T-helper 1 cell (primary cell): ENCODE measurements at places on chromosomes 5 and 9.

DNA sequence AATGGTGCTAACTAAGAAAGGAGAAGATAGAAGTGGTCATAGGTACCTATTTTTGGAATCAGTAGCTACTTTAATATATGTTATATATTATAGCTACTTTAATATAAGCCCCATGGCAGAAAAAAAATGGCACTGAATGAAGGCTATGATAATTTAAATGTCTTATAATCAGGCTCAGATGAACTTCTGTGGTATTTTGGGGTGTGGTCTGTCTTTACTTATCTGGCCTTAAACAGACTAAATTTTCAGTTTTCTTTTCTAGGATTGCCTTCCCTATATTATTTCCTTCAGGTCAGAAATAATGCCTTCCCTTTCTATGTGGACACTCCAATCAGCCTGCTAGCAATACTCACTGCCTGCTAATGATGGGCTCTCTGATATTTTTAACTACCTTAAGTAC, 292.3 kb downstream of the SLF1 start:
- no peak for DNase-seq

DNA sequence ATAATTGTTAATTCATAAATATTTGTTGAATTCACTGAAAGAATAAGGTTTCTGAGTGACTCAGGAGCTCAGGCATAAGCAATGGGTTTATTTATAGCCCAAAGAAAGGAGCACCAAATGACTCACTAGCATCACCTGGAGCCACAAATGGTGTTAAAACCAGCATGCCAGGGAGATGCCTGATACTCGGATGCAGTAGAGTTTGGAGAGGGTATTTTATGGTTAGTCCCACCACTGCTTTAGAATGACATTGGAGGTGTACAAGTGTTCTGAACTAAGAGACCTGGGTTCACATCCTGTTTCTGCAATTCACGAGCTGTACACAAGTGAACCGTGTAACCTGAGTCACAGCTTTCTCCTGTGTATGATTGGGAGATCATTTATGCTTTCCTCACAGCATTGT, 25.2 kb downstream of the CCL28 start:
- no peak for DNase-seq

- no peak for DNase-seq
Observed at GRCh38 chr5:37005946-37006540, 129.5 kb downstream of the NIPBL start.

GRCh38 chr9:98916660-98917059, 27.0 kb upstream of the COL15A1 start:
- DNase-seq, result no peak

DNA sequence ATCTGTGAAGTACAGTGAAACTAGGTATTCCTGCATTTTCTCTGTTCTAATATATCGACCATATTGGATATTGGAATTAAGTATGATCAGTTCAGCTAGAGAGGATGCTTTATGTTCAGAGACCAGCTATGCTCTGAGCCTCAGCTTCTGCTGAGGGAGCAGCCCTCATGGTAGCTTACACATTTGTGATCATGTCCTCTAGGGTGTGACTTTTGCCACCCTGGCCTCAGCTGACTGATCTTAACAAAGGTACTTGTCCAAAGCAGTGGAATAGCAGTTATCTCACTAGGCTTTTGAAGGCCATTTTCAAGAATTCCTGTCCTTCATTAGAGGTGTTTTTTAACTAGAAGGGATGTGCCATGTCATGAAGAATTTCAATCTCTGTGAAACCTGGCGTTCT, 9.3 kb downstream of the SCAMP1 start:
- no peak for DNase-seq

GRCh38 chr9:73074176-73074708, 77.4 kb upstream of the ANXA1 start:
- no peak for DNase-seq

GRCh38 chr5:179139936-179140235, 79.7 kb downstream of the ZNF354C start:
- no peak for DNase-seq

DNA sequence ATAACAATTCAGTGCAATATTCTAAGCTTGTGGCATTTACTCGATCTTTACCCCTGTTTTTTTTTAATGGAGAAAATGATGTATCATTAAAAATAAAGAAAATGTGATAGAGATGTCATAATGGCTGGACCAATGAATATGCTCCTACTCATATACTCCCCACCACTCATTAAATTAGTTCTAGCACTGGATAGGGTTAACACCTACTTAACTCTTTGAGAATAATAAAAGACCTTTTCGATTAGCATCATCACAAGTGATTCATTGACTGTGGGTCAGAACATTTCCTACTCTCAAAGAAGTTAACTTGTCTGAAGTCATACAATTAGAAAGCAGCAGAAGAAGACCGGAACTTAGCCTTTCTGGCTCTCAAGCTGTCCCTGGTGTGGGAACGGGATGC, 31.6 kb upstream of the RANBP6 start:
- DNase-seq, result no peak

- DNase-seq, result no peak
Observed at GRCh38 chr9:86098824-86099700, at the start of gene GOLM1. Gene GOLM1, minus strand, starts transcription at chr9:86099558. Its CDS starts 20,238 bp downstream, at chr9:86079320.

DNA sequence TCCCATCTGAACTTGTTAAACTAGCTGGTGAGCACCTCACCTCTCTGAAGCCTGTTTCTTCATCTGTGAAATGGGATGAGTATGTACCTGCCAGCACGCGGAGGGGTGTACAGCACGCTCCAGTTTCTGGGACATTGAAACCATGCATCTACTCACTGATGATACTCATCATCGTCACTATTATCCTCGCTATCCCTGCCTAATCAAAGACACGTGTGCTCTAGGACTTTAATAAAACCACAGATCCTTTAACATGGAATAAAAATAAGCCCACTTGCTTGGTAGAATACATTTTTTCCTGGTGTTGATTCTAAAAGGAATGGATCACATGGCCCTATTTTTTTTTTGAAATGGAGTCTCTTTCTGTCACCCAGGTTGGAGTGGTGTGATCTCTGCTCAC, 37.3 kb upstream of the POMT1 start:
- no peak for DNase-seq

DNA sequence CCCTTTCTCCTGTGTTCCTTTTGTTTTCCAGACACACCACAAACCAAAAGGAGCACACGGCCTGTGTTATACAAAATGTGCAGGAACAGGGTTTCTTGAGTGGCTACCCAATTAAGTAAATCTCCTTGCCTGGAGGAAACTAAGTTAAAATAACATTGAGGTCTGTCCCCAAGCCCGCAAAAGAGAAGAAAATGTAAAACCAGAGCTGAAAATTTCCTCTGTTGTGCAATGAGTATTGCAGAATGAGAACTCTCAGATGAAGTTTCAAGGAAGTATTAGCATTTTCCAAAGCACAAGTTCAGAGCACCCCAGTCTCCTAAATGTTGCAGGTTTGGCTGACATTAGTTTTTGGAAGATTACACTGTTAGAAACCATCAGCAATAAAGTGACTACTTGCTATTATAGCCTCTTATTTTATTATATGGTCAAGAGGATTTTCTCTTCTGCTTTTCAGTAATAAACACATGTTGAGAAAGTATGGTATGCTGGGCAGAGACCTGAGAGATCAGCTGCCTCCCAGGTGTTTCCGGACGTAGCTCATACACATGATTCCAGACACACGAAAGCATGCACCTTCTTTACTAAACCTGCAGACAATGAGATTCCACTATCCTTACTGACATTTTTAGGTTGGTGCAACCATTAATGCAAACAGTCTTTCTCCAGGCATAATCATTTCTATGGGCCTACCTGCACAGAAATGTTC, 161.3 kb downstream of the SNCAIP start:
- DNase-seq, result no peak

GRCh38 chr9:6923086-6923485, 165.3 kb downstream of the KDM4C start:
- no peak for DNase-seq

GRCh38 chr9:112198646-112199045, 23.5 kb upstream of the SUSD1 start:
- DNase-seq, result no peak

DNA sequence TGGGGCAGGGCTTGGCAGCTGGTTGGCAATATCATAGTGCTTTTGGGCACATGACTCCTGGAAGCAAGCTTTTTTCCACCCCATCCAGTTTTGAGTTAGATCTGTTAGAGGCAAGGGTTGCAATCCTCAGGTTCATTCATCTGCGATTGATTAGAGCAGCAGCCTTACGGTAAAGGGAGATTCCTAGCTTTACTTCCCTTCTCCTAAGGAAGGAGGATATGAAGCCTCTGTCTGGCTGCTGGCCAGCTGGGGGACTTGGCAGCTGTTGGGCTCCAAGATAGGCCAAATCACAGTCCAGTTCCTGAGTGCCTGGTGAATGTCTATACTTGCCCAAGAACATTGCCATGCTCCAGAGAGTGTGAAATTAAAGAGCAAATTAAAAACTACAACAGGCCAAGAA, 113.4 kb upstream of the CCNH start:
- DNase-seq, result no peak

GRCh38 chr5:123156577-123157296, 67.7 kb downstream of the PRDM6 start:
- no peak for DNase-seq

DNA sequence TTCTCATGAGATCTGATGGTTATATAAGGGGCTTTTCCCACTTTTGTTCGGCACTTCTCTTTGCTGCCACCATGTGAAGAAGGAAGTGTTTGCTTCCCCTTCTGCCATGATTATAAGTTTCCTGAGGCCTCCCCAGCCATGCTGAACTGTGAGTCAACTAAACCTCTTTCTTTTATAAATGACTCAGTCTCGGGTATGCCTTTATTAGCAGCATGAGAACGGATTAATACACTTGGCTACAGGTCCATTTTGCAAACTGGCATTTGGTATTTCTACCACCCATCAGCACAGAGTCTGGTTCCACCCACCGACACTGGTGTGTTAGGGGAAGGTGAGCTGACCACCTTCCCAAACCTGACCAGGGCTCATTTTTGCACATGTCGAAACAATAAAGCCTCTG, 47.9 kb upstream of the RARS1 start:
- no peak for DNase-seq

- DNase-seq, result no peak
Observed at GRCh38 chr9:32587901-32588300, 14.9 kb upstream of the NDUFB6 start.

- DNase-seq, result no peak
Observed at GRCh38 chr9:20220286-20220685, 402.0 kb downstream of the MLLT3 start.

DNA sequence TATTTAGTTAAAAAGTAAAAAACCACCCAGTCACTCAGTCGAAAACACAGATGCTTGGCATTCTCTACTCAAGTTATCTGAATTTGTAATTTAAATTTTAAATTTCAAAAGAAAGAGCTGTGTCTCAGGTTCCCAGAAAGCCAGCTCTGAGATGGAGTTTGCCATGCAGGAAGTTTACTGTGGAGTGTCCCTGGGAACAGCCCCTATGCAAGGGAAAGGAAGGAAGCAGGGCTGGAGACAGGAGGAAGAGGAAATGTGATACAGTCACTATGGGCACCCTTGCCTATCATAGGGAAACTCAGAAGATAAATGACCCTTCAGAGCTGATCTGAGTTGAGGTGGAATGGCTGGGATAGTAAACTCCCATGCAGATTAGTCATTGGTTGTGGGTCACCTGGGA, 408.8 kb upstream of the ACTBL2 start:
- DNase-seq, result no peak

GRCh38 chr5:144361406-144361805, 190.7 kb downstream of the KCTD16 start:
- no peak for DNase-seq

DNA sequence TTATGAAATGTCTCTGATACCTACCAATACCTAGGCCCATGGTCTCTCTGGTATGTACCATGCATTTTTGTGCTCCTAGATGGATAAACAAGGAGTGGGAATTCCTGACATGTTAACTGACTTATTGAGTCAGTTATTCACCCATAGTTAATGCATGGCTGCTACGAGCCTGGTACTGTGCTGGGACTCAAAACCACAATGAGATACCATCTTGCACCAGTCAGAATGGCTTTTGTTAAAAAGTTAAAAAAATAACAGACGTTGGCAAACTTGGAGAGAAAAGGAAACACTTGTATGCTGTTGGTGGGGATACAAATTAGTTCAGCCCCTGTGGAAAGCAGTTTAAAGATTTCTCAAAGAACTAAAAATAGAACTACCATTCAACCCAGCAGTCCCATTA, 293.8 kb downstream of the OSTF1 start:
- no peak for DNase-seq

DNA sequence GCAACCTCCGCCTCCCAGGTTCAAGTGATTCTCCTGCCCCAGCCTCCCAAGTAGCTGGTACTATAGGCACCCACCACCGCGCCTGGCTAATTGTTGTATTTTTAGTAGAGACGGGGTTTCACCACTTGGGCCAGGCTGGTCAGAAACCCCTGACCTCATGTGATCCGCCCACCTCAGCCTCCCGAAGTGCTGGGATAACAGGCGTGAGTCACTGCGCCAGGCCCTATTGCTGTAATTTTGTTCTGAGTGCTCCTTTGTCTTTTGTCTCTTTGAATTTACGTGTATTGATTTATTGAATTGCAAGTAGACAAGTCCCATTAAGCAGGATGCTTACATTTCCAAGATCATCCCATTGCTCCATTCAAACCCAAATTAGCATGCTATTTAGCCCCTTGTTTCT, 186.7 kb downstream of the MSX2 start:
- no peak for DNase-seq

DNA sequence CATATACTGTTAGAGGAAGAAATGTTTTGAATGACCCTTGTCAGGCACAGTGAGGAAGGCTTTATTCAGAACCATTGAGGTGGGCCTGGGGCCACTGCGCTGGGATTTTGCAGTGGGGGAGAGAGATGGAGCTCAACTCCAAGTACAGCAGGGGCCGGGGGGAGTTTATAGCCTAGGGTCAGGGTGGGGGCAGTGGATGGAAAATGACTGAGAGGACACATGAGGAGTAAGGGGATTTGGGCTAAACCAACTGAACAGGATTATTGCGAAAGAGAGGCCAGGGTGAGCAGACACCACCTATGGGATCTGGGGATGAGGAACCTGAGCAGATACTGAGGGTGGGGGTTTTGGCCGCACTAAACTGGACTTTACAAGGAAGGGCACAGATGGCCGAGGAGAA, 6.3 kb downstream of the CEP72 start:
- DNase-seq, result no peak

GRCh38 chr5:116216246-116216645, 131.4 kb downstream of the COMMD10 start:
- DNase-seq, result no peak

- DNase-seq, result no peak
Observed at GRCh38 chr9:131181091-131181681, 55.8 kb downstream of the NUP214 start.

DNA sequence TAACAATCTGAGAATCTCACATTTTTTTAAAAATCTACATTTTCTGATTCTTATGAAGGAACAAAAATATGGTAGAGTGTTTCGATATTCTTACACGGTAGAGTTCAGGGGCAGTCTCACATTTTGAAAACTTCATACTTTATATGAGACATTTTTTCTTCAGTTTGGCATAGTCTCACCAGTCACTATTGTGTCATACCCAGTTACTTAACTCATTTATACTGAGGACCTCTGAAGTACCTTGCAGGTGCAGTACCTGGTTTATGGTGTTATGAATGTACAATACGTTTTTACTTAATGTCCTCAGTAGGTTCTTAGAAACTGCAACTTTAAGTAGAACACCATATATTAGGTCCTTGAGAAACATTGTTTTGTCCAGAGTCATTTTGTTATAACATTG, 196.6 kb downstream of the SGCD start:
- DNase-seq, result no peak
